Stimulated activated CD4-positive, alpha-beta T cell treated with anti-CD3 and anti-CD28 coated beads, TNF-alpha, amount 100 ng/mL, for 1 hour (primary cell): ENCODE measurements at places on chromosomes 7 and 10.
A peak's percentile ranks its signal among the peaks of the same experiment; 100 is the strongest.

GRCh38 chr7:74401137-74401859 lies 52.4 kb upstream of the GTF2IRD1 start:
- peak; percentile 68 for DNase-seq

GRCh38 chr7:95585426-95585789 lies 10.9 kb downstream of the PDK4 start:
- DNase-seq: no peak

DNA sequence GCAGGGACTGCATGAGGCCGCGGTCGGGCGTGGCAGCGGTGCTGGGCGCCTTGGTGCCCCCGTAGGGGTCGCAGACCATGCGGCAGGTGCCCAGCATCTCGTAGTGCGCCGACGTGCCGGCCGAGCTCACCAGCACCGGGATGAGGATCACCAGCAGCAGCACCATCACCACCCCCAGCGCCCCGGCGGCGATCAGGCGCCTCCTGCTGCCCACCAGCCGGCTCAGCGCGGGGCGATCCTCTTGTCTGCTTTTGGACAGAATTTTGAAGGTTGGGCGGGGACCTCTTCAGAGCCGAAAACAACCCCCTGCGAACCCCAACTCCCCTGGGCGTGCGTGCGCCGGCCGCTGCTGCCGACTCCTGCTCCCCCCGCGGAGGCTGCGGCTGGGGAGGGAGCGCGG lies 779 bp downstream of the C1QL3 start:
- no peak for DNase-seq

- no peak for DNase-seq
Observed at GRCh38 chr7:41738336-41738735, 35.4 kb upstream of the INHBA start.

DNA sequence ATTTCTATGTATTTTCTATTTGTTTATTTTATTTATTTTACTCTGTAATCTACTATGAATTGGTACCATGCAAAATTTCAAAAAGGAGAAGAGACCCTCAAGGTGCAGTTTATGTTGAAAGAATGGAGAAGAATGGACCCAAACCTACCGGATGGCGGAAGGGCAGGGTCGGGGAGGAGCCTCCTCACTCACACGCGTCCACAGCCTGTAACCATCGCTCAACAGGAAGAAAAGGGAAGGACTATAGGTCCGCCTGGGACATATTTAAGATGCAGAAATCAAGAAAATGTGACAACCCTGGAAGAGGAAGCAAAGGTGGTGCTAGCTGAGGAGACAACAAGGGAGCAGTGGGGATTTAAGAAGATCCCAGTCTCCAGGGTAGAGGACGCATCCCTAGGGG lies 158.4 kb downstream of the COBL start:
- DNase-seq: no peak

GRCh38 chr7:43582503-43583423 lies at the start of gene STK17A:
STK17A (plus strand) TSS chr7:43583108; CDS start chr7:43583244, 136 bp downstream.
- peak; percentile 96 for DNase-seq

DNA sequence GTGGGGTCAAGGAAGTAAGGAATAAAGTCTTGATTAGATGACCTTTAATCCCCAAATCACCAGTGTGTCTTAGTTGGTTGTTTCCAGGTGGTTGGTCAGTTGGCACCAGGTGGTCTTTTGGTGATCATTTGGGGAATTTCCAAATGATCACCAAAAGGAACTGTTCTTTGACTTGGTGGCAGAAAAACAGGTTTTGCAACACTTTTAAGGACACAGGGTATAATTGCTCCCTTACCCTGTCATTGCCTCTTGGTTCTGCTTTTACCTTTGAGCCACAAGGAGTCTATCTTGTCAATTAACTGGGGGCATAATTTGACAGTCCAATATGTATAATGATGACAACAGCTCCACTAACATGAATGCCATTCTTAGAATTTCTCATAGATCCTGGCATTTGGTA lies 104.2 kb downstream of the ADK start:
- no peak for DNase-seq

DNA sequence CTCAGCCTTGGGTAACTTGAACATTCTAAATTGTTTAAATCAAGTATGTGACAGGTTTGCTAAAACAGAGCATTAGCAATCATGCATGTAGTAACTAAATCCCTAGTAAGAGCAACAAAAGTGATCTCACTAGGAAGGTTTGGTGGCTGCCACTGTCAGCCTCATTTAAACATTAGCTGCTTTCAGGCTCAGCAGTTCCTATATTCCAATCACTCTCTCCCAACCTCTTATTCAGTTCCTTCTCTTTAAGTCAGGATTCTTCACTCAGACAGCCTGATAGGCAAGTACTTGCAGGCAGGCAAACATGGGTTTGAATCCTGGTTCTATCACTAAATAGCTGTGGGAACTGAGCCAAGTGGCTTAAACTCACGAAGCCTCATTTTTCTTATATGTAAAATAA lies 3.6 kb downstream of the CREB3L2 start:
- no peak for DNase-seq

GRCh38 chr10:77074104-77074624 lies 563.4 kb downstream of the KCNMA1 start:
- DNase-seq: no peak

DNA sequence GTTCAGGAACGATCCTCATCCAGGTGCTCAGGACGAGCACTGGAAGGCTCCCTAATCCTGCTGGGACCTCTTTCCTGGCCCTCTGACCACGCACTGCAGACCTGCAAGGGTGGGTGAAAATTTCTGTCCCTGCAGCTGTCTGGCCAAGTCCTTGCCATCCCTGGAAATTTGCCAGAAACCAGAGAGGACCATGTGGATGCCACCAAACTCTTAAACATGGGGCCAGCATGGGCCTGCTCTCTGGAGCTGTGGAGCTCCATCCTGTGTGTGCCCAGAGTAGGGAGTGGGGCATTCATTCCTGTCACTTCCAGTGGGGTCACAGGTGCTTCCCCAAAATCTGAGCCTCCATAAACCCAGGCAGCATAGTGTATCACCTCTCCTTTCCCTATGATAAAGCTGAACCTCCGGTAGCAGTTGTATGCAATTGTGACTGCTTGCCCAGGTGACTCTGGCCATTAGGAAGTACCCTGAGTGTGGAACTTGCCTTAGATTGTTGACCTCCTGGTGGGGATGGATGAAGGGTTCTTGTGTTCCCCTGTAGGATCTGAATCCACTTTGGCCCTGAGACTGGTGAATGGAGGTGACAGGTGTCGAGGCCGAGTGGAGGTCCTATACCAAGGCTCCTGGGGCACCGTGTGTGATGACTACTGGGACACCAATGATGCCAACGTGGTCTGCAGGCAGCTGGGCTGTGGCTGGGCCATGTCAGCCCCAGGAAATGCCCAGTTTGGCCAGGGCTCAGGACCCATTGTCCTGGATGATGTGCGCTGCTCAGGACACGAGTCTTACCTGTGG lies 57.1 kb downstream of the DMBT1 start:
- DNase-seq: no peak

DNA sequence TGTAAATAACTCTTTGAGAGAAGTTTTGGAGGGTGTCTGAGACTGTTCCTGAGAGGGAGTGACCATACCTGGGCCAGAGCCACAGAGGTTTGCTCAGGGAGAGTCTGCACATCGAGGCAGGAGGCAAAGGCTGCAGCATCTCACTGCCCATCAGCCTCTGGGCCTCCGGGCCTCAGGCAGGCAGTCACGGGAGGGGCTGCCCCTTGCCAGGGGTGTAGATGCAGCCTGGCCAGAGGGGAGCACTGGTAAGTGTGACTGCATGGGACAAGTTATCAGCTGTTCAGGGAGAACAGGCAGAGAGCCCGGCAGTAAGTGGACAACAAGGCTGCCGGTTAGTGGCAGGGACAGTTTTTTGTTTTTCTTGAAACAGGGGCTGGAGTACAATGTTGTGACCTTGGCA lies 55.9 kb downstream of the ZNF467 start:
- DNase-seq: no peak

- no peak for DNase-seq
Observed at GRCh38 chr10:60788544-60788943, 10.3 kb downstream of the CDK1 start.

GRCh38 chr7:15860264-15860949 lies 173.9 kb upstream of the MEOX2 start:
- no peak for DNase-seq

GRCh38 chr7:105649727-105650381 lies 68.6 kb upstream of the EFCAB10 start:
- DNase-seq: no peak
